ENCODE measurements at places on chromosomes 11 and 22. TPM values are rescaled to one million over a fixed set of nuclear protein-coding genes. Genes with fewer than 3 reads are reported as not detected.

MS4A7 gene
- total RNA-seq: not detected

DNA sequence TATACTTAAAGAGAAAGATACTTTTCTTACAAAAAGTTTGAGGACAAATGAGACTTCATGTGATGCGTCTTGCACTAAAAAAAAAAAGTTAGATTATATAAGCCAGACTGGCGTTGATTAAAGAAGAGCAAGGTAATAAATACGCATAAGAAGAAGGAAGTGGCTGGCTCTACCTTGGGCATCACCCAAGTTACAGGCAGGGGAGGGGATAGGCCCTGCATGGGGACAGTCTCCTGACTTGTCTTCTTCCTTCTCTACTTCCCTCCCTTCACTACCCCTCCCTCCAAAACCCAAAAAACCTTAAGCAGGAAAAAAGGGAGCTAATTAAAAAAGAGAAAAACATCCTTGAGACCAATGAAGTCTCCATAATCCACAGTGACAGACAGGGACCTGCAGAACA is 22.3 kb upstream of the TMA7B start:
- DNase-seq: no peak
- peaks cover 7% of the 10 kb centered on the region for H3K4me1 ChIP-seq
- no peak overlapping the region for H3K4me3 ChIP-seq

OR2AG1 gene
- not detected for total RNA-seq

MS4A4A gene
- total RNA-seq: 11.2 TPM

DNA sequence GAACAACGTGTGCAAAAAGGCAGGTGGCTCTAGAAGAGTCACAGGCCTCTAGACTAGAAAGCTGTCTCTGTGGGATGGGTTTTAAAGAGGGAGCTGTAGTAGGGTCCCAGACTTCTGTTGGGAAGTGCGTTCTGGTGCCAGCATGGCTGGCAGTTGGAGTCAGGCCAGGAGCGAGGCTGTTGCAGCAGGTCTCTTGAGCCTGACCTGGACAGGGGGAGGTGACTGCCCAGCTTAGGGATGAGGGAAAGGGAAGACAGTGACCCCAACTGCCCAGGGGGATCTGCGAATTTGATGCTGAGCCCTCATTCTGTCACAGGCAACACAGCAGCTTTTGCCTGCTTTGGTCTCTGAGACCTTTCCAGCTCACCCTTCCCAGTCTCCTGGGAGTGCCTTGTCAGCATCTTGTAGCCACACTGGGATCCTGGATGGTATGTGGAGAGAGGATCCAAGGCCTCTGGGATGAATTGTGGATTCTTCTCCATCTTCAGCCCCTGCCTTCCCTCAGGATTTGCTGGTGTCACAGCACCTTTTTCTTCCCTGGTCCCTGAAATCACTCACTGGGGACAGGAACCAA is 3.4 kb downstream of the TSKU start:
- no peak overlapping the region for H3K4me3 ChIP-seq
- H3K27ac ChIP-seq: no peak overlapping the region
- peaks cover 66% of the 10 kb centered on the region for H3K4me1 ChIP-seq
- H3K36me3 ChIP-seq: peaks cover 22% of the 10 kb centered on the region
